Chondrocyte (in vitro differentiated cells): ENCODE measurements at places on chromosomes 6 and 20. TPM values are rescaled to one million over a fixed set of nuclear protein-coding genes. Genes with fewer than 3 reads are reported as not detected.

SCRT2 gene
- not detected in 3 replicates for total RNA-seq

BPIFB1 gene
- not detected in 3 replicates for total RNA-seq

FAM209B gene
- total RNA-seq = not detected in 3 replicates

OSER1 gene
- total RNA-seq = 30.3 to 33.0 TPM (median 31.5 TPM) in 3 replicates

AURKA gene
- total RNA-seq = 8.7 to 10.5 TPM (median 9.6 TPM) in 3 replicates

MTFR2 gene
- total RNA-seq = 0.85 to 1.7 TPM (median 1.0 TPM) in 3 replicates

MUC22 gene
- total RNA-seq = not detected in 3 replicates

PDSS2 gene
- 10.1 to 13.1 TPM (median 10.4 TPM) in 3 replicates for total RNA-seq

TREML2 gene
- not detected in 3 replicates for total RNA-seq

PFDN4 gene
- total RNA-seq = 17.3 to 23.5 TPM (median 18.6 TPM) in 3 replicates

SYNGAP1 gene
- 24.2 to 32.6 TPM (median 24.7 TPM) in 3 replicates for total RNA-seq

NKAIN4 gene
- total RNA-seq = 2.2 to 3.1 TPM (median 3.0 TPM) in 3 replicates

SEL1L2 gene
- total RNA-seq = not detected in 3 replicates

SIRPB1 gene
- 0.58 to 2.7 TPM (median 1.6 TPM) in 3 replicates for total RNA-seq

RAET1E gene
- not detected in 3 replicates for total RNA-seq

MCM8 gene
- 4.2 to 9.2 TPM (median 5.0 TPM) in 3 replicates for total RNA-seq

SLC32A1 gene
- total RNA-seq = not detected in 3 replicates

GGTLC1 gene
- total RNA-seq = not detected in 3 replicates

GNMT gene
- 0.53 TPM in 1 of 3 replicates, not detected in the others for total RNA-seq

FAXC gene
- total RNA-seq = 6.8 to 9.7 TPM (median 8.0 TPM) in 3 replicates

SLC22A16 gene
- total RNA-seq = not detected in 3 replicates

MPIG6B gene
- not detected in 3 replicates for total RNA-seq

FITM2 gene
- 9.1 to 10.6 TPM (median 10.0 TPM) in 3 replicates for total RNA-seq

RIPOR2 gene
- total RNA-seq = 0.62 to 1.9 TPM (median 0.92 TPM) in 3 replicates

CLDN20 gene
- total RNA-seq = not detected in 3 replicates

FAM229B gene
- 25.7 to 37.5 TPM (median 27.9 TPM) in 3 replicates for total RNA-seq

SLC35D3 gene
- not detected in 3 replicates for total RNA-seq

PRSS16 gene
- 1.1 to 1.8 TPM (median 1.7 TPM) in 3 replicates for total RNA-seq

CASS4 gene
- total RNA-seq = 0.10 to 0.39 TPM in 2 of 3 replicates, not detected in the other
